ENCODE measurements at places on chromosomes 5 and 9.

DNA sequence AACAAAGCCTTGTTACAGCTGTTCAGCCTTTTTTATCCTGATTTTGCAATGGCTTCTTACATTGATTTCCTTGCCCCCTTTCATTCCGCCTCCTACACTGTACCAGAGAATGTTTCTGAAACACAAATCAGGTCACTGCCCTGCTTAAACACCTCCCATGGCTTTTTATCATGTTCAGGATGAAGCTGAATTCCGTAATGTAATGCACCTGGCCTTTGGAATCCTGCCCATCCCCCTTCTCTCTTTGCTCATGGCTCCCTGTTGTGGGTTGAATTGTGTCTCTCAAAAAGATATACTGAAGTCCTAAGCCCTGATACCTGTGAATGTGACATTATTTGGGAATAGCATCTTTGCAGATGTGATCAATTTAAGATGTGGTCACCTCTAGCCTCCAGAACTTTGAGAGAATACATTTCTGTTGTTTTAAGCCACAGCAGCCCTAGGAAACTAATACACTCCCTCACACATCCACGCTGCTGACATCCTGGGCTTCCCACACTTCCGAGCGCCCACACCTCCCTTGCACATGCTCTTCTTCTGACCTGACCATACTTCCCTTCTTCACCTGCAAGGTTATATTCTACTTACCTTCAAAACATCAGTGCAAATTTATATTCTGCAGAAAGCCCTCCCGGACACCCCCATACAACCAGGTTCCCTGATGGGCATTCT lies 101.2 kb downstream of the DNAH5 start:
- DNase-seq, result no peak

DNA sequence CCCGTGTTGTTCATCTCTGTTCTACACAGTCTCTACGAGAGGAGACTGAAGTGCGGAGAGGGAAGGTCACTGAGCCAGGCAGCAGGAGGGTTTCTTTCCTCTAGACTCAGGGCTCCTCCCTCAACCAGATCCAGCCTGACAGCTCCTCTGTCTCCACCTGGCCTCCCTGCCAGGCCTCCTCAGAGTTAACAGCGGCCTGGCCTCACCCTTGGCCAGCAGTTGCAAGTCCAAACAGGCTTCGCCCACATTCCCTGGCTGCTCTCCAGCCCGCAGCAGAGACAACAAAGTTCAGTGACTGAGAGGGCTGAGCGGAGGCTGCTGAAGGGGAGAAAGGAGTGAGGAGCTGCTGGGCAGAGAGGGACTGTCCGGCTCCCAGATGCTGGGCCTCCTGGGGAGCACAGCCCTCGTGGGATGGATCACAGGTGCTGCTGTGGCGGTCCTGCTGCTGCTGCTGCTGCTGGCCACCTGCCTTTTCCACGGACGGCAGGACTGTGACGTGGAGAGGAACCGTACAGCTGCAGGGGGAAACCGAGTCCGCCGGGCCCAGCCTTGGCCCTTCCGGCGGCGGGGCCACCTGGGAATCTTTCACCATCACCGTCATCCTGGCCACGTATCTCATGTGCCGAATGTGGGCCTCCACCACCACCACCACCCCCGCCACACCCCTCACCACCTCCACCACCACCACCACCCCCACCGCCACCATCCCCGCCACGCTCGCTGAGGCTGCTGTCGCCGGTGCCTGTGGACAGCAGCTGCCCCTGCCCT lies at the start of gene HRCT1:
Gene HRCT1 (plus strand): TSS at position 291 of the 768 bp plus-strand sequence. CDS start 86 bp downstream, at position 377.
- DNase-seq, result peak; percentile 82

DNA sequence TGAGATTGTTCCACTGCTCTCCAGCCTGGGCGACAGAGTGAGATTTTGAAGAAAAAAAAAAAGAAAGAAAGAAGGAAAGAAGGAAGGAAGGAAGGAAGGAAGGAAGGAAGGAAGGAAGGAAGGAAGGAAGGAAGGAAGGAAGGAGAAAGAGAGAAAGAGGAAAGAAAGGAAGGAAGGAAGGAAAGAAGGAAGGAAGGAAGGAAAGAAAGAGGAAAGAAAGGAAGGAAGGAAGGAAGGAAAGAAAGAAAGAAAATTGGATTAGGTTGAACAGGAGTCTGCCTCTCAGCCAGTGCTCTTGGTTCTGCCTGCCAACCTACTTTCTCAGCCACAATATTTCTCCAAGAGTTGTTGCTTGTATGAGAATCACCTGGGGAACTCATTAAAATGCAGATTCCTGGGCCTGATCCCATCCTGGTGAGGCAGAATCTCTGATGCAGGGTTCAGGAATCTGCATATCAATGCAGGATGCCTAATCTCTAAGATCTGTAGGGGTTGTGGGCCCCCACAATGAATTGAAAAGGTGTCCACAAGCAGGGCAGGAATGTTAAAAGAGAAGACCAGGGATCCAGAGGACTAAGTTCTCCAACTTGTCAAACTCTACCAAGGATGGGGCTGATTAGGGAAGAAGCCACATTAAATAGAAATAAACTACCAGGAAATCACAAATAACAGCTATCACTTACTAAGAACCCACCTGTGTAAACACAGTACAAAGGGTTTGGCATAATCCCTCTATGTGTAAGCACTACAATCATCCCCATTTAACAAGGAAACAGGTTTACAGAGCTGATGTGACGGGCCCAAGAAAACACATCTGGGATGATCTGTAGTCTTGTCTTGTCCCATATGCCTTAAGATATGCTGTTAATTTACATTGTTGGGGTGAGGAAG lies 23.4 kb upstream of the GALNT10 start:
- no peak for DNase-seq

DNA sequence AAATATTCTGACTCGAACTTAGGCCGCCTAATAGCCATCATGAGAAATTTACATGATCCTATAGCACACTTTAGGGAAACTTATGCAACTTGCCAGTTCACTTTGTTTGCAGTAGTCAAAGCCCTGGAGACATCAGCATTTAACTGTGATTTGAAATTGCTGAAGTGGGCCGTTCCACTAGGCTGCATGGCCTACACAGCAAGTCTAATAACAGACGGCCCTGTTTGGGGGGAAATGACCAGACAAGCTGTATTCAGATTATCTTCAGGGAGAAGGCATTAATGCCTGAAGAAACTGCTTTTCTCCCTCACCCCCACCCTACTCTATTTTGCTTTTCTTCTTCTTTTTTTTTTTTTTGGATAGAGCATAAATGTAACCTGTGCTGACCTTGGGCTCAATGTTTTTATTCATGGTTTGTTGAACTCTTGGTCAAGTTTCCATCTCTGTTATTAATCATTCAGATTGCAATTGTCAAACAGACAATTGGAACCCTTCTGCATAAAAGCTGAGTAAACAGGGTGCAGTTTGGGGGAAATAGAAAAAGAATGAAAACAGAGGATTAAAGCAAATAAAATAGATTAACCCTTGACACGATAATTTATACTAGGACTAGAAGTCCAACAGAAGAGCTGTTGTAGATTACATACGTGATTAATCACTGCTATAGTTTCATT lies 1928.2 kb upstream of the WWC1 start:
- no peak for DNase-seq

- DNase-seq, result no peak
These were observed 320.4 kb upstream of the KLF4 start for GRCh38 chr9:107809871-107810460.

- DNase-seq, result no peak
These were observed 41.5 kb upstream of the SEMA4D start for GRCh38 chr9:89539374-89539773.

DNA sequence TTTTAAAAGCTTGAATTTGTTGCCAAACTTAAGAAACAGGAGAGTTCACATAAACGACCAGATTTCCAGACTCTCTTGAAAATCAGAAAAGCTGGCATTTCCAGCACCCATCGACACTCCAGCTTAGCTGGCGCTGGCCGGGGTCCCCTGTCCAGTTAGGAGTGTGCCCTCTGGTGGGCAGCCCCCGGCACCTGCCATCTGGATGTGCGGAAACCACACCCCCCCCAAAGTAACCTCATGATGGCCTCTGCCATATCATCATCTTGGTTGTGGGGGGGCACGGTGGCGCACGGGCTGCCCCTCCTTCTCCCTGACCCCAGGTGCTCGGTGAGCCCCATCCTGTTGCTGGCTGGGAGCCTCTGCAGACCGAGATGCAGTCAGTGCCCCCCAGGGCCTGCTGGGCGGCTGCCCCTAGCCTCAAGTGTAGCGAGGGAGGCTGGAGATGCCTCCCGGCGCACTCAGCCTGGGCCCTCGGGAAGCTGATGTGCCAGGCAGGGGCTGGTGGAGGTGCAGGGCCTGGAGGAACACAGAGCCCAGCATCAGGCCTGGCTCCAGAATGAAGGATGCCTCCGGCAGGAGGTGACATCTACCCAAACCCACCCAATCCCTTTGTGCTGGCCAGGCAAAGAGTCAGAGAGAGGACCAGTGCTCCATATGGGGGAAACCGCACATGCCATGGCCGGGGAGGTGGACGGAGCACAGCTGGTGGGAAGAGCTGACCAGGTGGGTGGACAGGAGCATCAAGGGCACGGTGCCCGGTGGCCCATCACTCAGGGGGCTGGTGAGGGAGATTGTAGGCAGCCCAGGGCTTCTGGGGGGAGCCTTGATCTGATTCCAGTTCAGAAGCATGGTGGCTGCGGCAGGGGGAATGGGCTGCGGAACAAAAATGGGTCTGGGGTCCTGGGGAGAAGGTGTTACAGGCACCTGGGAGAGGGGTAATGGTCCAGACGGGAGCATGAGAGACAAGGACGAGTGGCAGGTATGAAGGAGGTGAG lies 70.6 kb downstream of the ADAMTS2 start:
- DNase-seq, result no peak

DNA sequence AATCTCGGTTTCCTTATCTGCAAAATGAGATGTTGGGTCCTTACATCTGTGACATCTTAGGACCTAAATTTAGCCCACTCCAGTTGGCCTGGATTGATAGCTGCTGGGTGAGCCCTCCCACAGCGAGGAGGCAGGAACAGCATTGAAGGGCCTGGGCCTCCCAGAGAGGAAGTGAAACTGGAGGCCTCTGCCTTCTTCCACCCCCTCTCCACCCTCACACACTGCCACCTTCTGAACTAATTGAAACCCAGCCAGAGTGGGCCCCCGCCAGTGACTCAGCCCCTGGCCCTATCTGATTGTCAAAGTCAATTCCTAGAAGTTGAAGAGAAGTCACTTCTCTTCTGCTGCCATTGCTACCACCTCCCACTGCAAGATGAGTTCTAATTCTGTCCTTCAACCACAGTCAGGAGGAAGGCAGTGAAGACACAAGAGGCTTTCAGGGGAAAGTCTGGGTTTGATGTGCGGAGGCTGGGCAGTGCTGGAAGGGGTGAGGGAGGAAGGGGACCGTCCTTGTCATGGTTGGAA lies 55.2 kb upstream of the NEK6 start:
- DNase-seq, result no peak

DNA sequence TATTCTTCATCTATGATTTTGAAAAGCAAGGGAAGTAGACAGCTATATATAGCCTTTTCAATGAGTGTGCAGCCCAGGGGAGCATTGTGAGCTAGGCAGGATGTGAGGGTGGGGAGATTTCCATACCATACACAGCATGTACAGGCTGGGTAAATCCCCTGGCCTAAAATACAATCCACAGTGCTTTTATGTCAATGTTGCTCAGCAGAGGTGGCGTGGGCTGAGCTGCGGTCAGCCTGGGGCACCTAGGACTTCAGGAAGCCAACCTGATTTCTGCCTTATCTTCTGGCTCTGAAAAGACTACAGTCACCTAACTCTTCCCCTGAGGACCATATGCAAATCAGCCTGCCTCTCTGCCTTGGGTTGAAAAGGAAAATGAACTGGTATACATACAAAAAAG lies 6.3 kb upstream of the GARIN3 start:
- no peak for DNase-seq
